ENCODE measurements at places on chromosomes 11 and 22.

GRCh38 chr11:9053316-9054035, 37.9 kb downstream of the SCUBE2 start:
- no peak for DNase-seq

DNA sequence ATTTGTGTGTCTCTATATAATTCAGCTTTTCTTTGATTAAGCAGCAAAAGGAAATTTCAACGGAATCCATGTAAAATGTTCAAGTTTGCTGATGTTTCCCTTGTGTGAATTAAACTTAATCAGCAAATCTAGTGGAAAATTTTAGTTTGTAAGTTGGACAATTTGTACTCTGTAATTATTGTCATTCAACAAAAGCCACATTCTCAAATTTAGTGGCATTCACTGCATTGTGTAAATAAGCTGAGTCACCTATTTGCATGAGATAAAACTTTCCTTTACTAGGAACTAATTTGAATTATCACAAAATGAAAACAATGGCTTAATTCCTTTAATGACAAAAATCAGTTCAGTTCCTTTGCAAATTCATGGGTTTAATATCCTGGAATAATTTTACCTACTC, 784.2 kb upstream of the CCDC179 start:
- DNase-seq = no peak

- DNase-seq = no peak
These were observed 14.7 kb upstream of the IFT27 start for GRCh38 chr22:36790648-36791047.

DNA sequence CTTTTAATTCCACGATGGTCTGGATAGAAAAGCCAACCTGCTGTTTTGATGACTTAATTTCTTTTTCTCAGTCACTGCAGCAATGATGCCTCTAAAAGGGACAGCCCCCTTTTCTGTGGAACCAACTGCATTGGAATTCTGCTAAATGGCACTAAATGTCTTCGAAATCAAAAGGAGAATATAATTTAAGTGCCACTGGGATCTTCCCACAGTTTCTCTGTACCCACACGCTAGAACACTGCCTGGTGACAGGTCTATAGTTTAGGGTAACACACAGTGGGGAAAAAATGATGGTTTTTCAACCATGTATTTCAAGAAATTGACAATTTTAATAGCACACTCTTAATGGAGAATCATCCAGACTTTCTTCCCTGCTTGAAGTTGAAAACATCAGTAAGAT, 182.3 kb downstream of the OPCML start:
- DNase-seq = no peak

DNA sequence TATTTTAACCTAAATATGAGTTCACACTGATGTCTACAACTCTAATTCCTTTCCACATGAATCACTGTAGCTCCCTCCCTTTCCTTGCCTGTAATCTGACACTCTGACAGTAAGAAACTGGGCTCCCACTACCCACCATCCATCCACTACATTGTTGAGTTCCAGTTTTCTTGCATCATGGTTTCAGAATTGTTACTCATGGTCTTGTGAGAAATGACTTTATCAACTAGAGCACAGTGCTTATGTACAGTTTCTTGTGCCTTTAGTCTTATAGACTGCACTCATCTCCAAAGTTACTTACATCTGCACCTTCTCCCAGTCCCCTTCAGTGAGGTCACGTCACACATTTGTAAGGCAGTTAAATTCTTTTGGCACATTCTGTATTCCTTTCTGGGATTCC, 78.6 kb downstream of the RTL6 start:
- no peak for DNase-seq

DNA sequence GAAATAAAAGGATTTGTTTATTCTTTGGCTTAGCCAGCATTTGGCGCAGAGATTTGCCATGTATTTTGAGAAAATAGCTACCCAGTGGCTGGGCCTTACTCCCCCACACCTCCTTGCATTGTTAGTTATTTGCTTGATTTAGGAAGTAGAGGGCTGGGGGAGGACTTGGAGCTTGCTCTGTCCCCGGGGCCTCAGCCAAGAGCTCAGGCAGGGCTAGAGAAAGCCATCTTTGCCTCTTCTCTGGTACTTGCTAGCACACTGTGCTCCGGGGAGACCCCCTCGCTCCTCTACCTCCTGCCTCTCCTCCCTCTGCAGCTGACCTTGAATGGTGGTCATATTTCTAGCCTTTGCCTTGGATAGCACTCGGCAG, 93.0 kb downstream of the SCN3B start:
- no peak for DNase-seq
